ENCODE measurements at places on chromosomes 3 and 15.

GRCh38 chr3:155753038-155753639 is 8.3 kb upstream of the PLCH1 start:
- no peak for DNase-seq

GRCh38 chr3:89364314-89364713 is 256.9 kb downstream of the EPHA3 start:
- no peak for DNase-seq

- DNase-seq: no peak
Measured at GRCh38 chr3:186935133-186935532, 4.8 kb downstream of the ST6GAL1 start.

- DNase-seq: no peak
Measured at GRCh38 chr3:195931582-195932273, 23.4 kb upstream of the TNK2 start.

- DNase-seq: no peak
Measured at GRCh38 chr3:58991623-58992022, 58.2 kb downstream of the CFAP20DC start.

GRCh38 chr3:146883288-146883687 is 278.1 kb upstream of the PLSCR5 start:
- DNase-seq: no peak

- DNase-seq: no peak
Measured at GRCh38 chr15:101391981-101392640, 97.1 kb upstream of the SNRPA1 start.

- DNase-seq: no peak
Measured at GRCh38 chr3:123751433-123751832, 132.7 kb downstream of the MYLK start.

DNA sequence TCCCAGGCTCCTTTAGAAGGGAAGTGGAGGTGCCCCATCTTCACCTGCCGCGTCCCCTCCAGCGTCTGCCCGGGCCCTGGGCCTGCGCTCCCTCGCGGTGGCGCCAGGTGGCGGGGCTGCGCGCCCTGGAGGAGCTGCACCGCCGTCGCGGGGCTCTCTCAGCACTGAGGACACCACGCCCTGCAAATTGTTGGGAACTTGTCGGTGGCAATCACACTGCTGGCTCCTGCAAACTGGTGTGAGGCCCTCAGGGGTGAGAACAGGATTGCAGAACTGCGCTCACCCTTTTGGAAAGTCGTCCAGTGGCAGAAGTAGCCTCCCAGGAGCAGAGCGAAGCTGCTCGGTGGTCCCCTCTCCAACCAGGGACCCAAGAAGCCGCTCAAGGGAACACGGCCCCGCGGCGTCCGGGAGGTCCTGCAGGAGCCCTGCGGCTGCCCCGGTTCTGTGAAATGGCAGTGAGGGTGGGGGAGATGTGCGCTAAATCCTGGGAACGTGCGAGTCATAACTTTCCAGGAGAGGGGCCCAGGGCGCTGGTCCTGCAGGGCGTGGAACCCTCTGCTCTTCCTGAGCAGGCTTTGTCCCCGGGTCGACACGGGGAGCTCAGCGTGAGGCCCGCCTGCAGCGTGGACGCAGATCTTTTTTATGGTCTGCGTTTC is 995 bp upstream of the LRRK1 start:
- DNase-seq: no peak

DNA sequence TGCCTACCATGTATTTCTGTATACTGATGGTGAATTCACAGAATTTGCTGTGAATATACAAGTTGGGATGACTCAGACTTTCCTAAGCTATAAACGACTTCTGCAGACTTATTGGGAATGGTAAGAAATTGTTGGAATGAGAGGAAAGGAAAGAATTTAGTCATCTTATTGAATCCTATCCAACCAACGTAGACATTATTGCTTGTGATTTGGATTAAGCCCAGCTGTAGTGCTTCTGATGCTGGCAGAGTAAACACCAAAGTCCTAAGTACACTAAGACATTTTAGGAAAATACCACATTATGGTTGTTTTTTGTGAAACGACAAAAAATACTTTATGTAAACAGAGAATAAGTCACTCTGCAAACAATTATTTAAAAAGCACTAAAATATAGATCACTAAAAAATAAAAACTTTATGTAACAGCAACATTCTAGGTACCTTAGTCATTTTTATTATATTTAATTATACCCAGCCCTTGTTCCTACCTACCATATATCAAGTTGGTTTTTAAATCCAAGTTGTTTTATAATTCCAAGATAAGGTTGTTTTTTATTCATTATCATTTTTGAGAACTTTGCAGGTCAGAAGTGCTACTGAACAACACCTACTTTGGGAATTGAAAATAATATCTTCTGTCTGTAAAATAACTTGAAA is 99.2 kb upstream of the MLF1 start:
- DNase-seq: no peak

- DNase-seq: no peak
Measured at GRCh38 chr15:37077623-37078351, 22.6 kb downstream of the MEIS2 start.

DNA sequence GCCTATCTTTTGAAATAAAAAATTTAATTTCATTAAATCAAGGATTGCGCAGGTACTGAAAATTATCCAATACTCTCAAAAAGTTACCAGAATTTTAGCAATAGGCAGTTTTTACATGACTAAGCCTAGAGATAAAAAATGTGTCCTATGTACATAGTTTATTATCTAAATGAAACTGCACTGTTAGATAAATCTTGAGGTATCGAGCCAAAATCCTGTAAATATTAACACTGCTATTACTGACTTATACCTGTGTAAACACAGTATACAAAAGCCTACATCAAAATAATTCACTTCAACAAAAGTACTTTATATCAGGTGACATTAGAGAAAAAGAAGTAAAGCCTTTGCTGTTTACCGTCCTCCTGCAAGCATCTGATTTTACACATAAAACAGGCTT is 60.7 kb downstream of the TASOR start:
- DNase-seq: no peak

- no peak for DNase-seq
Measured at GRCh38 chr15:90872486-90873184, 4.2 kb downstream of the FURIN start.

DNA sequence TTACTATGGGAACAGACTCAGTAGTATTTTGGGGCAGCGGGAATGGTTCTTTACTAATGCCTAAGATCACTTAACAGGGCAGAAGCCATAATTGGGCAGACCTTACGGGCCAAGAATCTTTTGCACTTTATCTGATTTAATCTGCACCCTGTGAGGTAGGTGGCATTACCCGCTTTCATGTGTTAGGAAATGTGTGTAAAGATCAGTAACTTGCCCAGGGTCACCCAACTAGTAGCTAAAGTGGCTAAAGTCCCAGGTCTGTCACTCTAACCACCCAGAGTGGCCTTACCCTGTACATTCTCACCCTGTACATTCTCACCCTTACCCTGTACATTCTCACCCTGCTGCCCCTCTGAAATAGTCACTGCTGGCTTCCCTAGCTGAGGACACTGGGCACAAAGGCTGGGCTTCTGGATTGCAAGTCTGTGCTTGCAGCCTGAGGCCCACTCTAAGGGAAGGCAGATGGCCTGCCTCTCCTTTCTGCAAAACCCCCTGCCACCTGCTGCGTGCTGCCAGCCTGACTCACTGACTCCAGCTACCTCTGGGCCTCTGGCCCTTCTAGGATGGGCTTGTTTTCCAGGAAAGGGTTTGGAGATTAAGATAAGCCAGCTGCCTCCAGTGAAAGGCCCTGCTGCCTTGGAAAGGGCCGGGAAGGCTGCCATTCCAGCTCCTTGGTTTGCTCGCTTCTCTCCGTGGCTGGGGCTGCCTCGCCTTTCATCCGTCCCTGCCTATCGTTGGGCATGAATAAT is 37.5 kb upstream of the MYZAP start:
- DNase-seq: no peak

- DNase-seq: no peak
Measured at GRCh38 chr15:95948411-95948810, 382.1 kb upstream of the NR2F2 start.

DNA sequence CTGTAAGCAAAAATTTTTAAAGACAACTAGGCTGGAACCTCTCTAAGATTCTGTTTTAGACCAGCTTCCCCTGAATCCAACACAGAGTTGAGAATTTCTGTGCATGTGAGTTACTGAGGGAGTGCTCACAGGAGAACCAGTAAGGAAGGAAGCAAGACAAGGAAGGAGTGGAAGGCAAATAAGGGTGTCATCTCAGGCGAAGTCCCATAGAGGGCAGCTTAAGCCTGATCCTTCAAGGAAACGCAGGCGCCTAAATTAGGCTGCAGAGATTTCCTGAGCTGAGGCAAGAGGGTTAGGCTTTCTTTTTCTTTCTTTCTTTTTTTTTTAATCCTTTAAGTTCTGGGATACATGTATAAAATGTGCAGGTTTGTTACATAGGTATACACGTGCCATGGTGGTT is 36.2 kb upstream of the COL6A6 start:
- DNase-seq: no peak

- no peak for DNase-seq
Measured at GRCh38 chr3:123804676-123805075, 79.5 kb downstream of the MYLK start.

GRCh38 chr3:158443632-158444031 is 127.4 kb upstream of the MLF1 start:
- no peak for DNase-seq

GRCh38 chr3:111534701-111535100 is 7.3 kb upstream of the CD96 start:
- no peak for DNase-seq

DNA sequence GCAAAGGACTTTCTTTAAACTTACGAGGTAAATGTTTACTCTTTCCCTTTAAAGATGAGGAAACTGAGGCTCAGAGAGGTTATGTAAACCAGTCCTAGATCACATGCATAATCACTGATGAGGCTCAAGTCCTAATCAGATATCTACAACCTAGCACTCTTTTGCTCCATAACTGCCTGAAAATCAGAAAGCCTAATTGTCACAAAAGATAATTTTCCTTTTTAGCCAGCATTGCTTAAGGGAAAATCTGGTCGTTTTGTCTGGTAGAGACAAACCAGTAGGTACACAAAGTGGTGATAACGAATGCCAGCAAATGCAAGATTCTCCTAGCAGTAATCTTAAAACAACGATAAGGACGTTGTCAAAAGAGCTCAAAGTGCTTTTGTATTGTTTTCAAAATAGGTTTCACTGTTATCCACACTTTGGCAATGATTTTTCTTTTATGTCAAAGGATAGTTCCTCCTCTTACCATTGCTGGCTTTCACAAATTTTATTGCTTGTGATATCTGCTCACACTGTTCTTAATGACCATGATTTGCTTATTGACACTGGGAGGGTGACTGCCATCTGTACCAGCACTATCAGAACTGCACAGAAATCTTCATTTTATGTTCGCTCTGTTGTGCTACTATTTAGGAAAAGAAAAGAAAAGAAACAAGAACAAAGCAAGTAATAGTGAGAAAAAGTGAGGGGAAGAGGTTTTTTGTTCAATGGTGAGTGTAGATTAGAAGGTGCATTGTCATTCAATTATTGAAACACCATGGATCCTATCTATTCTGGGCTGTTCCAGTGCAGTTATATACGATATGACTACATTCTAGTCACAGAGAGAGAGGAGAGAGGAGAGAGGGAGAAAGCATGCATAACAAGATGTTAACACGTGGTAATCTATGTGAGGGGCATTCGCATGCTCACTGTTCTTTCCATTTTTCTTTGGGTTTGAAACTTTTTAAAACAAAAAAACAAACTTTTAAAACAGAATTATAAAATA is 13.7 kb downstream of the IQCH start:
- no peak for DNase-seq

DNA sequence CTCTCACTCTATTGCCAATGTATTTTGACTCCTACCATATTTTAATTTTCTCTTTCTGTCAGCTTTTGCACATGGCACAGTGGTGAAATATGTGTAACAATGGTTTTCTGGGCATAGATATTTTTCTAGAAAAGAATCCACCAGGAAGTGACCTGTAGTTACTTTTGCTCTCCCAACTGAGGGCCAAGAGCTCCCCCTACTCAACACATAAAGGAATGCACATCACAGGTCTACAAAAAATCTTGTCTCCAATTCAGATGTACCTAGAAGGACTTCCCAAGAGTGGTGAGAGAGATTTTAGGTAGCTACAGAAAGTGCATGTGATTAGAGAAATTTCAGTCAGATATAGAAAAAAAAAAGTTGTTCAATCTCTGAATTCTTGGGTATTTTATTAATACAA is 15.6 kb downstream of the CPA3 start:
- no peak for DNase-seq

DNA sequence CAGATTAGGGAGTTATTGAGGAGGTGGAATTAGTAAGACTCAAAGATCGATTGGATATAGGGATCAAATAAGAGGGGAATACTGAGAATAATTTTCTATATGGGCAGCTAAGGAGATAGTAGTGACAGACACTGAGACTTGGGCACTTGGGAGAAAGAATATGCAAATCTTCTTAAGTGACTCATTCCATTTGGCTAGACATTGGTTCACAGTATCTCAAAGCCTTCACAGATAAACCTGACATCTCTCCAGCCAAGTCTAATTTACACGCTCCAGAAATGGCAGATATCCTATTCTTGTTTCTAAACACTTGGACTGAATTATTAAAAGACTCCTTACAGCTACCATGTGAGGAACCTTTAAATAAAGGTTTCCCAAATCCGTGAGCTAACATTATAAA is 104.6 kb upstream of the ADAMTS9 start:
- DNase-seq: no peak

DNA sequence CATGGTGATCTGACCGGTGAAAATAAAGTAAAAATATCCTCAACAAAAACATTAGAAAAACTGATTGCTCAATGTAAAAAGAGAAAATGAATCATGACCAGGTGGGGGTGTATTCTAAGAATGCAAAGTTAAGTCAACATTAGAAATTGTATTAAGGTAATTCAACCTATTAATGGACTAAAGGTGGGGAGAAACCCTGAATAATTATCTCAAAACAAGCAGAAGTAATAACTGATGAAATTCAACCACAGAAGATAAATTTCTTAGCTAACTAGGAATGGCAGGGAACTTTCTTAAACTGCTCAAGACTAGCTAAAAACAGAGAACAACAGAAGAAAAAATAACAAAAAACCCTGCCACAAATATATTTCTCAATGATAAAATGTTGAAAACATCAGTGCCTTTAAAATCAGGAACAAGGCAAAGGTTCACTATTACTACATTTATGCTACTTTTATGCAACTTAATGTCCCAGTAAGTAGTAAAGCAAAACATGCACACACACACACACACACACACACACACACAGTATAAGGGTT is 204.4 kb upstream of the THBS1 start:
- no peak for DNase-seq

DNA sequence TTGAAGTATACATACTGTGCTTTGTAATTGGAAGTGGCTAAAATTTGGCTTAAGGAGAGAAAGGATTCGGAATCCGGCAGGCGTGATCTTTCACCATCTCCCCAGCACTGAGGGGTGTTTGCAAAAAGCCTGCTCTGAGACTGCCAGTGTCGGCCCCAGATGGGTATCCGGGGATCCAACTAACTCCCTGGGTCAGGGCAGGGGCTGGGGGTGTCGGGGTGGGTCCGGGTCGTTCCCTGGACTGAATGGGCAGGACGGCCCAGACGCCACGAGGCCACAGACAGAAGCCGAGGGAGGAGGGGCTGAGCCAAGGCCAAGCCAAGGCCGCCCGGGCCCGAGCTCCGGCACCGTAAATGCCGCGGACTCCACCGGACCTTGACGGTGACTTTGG is 349 bp downstream of the PPIB start:
- no peak for DNase-seq
